Activated T-cell treated with anti-CD3 and anti-CD28 coated beads for 1 hour (primary cell): ENCODE measurements at places on chromosomes 3 and 15.

DNA sequence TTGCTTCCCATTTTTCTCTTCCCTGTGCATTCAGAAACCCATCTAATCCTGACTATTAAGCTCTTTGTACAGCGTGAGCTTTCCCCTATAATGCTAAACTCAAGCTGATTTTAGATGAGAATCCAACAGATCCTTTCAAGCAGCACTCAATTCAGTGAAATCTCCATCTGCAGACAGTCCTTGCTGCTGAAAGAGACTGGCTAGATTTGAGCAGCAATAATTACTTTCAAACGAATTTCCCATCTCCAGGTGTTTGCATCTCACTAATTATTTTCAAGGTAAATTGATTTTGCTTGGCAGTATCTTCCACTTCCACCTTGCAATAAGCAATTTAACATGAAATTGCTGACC is 49.5 kb upstream of the SLC7A14 start:
- DNase-seq, result no peak

- DNase-seq, result no peak
Observed at GRCh38 chr3:68287101-68287500, 632.7 kb upstream of the SUCLG2 start.

DNA sequence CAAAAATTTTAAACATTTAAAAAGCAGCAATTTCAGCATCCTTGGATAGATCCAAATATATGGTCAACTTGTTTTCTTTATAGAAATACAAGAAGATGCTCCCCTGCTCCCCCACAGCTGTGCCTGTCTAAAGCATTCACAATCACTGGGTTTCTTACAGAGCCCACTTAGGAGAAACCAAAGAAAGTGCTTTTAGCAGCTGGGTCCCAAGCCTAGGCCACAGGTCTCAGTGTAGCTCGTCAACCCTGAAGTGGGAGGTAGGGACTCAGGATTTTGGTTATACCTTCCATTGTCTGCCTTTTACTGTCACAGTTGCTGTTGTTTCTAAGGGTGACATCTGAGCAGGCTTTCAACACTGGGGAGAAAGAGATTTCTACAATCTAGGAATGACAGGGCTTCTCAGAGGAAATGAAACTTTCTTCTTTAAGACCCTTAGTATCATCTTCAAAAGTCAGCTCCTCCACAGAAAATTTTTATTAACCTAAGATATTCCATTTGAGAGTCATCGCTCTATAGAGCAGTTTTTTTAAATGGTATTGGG is 199.3 kb upstream of the CMC1 start:
- DNase-seq, result no peak

- DNase-seq, result no peak
Observed at GRCh38 chr3:2516762-2517441, 418.2 kb downstream of the CNTN4 start.

DNA sequence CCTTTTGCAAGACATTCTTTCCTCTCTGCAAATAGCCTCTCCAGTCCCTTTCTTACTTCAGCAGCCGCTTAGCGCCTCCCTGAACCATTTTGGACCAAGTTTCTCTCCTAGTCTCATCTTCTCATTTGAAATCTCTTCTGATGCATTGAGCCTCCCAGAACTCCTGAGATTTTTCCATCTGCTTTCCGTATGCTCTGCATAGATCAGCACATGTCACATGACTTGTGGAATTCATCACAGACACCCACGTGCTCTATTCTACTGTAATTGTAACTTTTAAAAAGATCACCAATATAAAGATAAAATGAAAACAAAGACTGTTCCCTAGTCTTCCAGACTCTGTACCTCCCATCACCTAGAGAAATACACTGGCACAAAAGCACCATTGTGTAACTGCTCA is 100.7 kb downstream of the GADL1 start:
- no peak for DNase-seq

GRCh38 chr3:59268170-59268569 is 218.3 kb upstream of the CFAP20DC start:
- DNase-seq, result no peak

DNA sequence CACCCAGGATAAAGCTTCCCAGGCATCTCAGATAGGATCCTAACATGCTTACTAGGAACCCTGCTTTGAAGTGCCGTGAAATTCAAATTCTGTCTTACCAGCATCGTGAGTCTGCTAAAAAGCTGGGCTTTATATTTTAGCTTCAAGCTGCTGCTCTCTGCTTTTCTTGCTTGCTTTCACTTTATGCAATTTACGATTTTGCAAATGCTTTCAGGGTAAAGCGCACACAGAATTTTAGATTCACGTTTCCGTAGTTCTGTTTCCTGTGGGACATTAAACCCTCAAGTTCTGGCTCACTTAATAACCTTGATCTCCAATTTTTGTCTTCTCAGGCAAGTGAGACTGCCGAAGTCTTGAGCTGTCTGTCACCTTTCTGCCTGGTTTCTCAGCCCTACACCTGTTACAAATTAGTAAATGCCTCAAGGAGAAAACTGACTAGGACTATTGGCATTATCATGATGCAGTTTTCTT is 170.5 kb upstream of the TGFBR2 start:
- DNase-seq, result no peak

DNA sequence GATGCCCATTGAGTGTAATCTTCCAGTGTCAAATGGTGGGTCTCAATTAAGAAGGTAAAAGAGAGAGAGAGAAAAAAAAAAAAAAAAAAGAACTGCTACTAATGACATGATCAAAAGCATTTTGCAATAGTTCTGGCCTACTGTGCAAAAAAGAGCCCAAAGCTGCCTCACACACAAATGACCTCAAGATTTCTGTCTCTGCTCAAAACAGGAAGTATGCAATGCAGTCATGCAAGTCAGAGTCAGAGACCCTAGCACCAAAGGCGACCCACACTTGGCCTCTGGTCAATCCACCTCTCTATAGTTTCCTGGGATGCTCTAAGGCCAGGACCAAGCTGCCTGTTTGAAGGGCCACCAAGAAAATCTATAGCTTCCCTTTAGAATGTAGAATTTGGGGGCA is 323.5 kb downstream of the VPS13C start:
- no peak for DNase-seq

GRCh38 chr15:71708741-71709140 is 101.6 kb upstream of the NR2E3 start:
- DNase-seq, result no peak

- DNase-seq, result no peak
Observed at GRCh38 chr3:185900228-185900627, 37.6 kb downstream of the TRA2B start.

- no peak for DNase-seq
Observed at GRCh38 chr3:150789451-150789850, 26.5 kb upstream of the SIAH2 start.

- DNase-seq, result no peak
Observed at GRCh38 chr3:27093771-27094170, 275.4 kb downstream of the NEK10 start.

GRCh38 chr15:68578175-68578979 is 416 bp upstream of the CORO2B start:
- no peak for DNase-seq

DNA sequence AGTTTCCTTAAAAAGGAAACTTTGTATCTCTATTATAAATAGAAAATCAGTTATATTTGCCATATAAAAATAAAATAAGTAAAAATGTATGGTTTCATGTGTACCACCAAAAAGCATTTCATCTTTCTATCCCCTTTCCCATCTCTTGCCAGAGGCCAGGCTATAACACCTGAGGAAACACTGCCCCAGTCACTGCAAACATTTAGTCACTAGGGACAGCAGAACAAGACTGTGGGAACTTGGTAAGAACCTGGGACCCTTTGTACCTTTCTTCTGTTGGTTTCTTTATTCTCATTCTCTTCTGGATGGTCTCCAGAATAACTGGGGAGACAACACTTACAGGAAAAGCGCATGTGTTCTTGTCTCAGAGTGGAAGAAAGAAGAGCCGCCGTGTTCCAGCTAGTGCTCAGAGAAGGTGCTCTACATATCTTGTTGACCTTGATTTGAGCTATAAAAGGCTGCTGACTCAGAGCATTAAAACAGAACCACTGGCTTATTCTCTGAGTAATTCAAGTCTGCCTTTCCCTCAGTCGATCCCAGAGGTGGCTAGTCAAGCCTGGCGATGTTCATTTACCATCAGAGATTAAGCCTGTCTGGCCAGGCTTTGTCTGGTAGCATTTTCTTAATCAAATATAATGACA is 361.6 kb downstream of the RBMS3 start:
- DNase-seq, result no peak

DNA sequence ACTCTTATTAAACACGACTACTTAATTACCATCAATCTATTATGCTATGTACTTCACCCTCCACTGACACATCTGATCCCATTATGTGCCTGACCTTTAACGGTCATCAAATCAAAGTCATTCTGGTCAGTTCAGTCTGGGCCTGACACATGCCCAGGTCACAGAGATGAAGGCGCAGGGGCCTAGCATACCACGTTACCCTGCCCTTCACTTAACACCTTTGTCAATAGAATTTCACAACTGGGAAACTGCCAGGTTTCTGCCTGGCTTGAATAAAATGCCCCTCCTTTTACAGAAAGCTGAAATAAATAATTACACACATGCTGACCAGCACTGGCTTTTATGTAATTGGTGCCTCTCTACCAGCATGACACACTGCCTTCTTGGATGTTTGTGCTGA is 39.5 kb downstream of the MECOM start:
- DNase-seq, result no peak

GRCh38 chr3:179332240-179332639 is 9.4 kb downstream of the ZNF639 start:
- no peak for DNase-seq

DNA sequence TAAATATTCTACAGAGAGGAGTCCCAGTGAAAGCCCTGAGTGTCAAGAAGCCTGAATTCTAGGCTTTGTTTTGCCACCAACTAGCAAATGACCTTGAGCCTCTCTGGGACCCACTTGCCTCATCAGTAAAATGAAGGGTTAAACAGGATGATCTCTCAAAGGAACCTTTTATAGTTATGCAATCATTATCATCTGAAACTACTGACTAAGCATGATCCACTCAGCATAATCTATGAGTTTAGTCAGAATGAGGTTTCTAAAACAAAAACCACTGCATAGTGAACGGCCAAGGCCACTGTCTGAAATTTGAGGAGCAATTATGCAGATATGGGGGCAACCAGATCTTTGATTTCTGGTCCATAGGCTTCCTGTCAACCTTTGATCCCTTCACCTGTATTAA is 319.0 kb downstream of the MECOM start:
- no peak for DNase-seq

DNA sequence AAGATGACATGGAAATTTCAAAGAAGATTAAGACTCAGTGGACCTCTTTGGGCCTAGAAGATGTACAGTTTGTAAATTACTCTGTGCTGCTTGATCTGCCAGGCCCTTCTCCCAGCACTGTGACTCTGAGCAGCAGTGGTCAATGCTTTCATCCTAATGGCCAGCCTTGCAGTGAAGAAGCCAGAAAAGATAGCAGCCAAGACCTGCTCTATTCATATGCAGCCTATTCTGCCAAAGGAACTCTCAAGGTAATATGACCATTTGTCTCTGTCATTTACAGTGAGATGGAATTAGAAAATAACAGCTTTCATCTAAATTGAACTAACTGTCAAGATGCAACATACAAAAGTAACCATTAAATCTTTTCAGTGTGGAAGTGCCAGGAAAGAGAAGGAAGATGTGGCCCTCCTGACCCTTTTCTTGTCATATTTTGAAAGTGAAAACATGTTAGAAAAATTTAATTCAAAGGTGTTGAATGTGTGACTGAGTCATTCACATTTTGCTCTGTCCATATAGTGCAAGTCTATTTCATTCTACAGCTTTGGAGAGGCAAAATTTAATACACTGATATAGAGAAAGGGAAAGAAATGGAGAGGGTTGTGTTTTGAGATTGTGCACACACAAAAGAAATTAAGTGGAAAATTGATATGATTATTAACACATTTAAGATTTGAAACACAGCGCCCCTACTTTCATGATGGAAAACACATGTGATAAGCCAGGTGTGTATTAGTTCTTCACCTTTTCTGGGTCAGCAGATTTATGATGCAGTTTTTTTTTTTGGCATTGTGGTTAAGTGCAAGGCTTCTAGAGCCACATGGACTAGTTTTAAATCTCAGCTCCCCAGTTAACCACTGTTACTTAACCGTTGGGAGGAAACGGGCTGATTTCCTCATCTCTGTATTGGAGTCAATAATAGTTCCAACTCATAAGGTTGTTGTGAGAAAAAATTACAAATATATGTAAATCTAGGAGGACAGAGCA is 375.1 kb downstream of the NAALADL2 start:
- DNase-seq, result no peak

GRCh38 chr3:195757438-195757770 is 36.6 kb downstream of the MUC20 start:
- DNase-seq, result no peak

GRCh38 chr3:195763076-195763830 is 42.5 kb downstream of the MUC20 start:
- no peak for DNase-seq

- DNase-seq, result no peak
Observed at GRCh38 chr3:127668906-127669305, 3.8 kb upstream of the ABTB1 start.

GRCh38 chr3:30774062-30774461 is 120.4 kb downstream of the GADL1 start:
- DNase-seq, result no peak

DNA sequence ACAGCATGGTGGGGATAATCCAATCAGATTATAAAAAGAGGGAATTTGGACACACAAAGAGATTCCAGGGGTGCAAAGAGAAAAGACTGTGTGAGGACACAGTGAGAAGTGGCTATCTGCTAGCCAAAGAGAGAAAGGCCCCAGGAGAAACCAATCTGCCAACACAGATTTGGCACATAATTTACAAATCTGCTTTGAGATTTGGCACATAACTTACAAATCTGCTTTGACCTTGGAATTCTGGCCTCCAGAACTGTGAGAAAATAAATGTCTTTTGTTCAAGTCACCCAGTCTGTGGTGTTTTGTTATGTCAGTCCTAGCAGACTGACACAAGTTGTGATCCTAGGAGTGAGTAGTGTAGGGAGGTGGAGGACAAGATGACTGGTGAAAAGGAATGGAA is 3.5 kb upstream of the TM4SF18 start:
- no peak for DNase-seq

DNA sequence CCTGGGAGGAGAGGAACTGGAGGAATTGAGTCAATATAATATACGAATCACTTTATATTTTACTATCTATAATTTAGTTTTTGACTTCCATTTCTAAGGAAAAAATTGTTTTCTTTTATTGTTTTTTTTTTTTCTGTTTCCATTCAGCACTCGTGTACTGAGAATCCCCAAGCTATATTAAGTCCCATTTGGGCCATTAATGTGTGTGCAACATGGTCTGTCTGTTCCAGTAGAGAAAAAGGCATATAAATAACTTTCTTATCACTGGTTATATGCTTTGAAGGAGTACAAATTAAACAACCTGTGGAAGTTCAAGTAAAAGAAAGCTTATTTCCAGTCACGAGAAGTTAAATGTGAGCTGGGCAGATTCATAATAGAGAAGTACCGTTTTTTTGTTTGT is 498.9 kb upstream of the TPRG1 start:
- DNase-seq, result no peak

DNA sequence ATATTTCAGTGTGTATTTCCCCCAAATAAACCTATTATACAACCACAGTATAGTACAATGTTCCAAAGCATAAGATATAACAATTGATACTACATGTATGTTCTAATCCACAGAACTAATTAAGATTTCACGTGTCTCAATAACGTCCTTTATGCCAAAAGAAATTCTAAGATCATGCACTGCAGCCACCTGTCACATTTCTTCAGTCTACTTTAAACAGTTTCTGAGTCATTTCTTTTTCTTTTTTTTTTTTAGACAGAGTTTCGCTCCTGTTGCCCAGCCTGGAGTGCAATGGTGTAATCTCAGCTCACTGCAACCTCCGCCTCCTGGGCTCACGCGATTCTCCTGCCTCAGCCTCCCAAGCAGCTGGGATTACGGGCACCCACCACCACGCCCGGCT is 190.2 kb downstream of the STAG1 start:
- DNase-seq, result no peak
